Astrocyte (in vitro differentiated cells and primary cell): ENCODE measurements at places on chromosomes 16 and 17. TPM values are rescaled to one million over a fixed set of nuclear protein-coding genes. Genes with fewer than 3 reads are reported as not detected.
A peak's percentile ranks its signal among the peaks of the same experiment; 100 is the strongest.

DNA sequence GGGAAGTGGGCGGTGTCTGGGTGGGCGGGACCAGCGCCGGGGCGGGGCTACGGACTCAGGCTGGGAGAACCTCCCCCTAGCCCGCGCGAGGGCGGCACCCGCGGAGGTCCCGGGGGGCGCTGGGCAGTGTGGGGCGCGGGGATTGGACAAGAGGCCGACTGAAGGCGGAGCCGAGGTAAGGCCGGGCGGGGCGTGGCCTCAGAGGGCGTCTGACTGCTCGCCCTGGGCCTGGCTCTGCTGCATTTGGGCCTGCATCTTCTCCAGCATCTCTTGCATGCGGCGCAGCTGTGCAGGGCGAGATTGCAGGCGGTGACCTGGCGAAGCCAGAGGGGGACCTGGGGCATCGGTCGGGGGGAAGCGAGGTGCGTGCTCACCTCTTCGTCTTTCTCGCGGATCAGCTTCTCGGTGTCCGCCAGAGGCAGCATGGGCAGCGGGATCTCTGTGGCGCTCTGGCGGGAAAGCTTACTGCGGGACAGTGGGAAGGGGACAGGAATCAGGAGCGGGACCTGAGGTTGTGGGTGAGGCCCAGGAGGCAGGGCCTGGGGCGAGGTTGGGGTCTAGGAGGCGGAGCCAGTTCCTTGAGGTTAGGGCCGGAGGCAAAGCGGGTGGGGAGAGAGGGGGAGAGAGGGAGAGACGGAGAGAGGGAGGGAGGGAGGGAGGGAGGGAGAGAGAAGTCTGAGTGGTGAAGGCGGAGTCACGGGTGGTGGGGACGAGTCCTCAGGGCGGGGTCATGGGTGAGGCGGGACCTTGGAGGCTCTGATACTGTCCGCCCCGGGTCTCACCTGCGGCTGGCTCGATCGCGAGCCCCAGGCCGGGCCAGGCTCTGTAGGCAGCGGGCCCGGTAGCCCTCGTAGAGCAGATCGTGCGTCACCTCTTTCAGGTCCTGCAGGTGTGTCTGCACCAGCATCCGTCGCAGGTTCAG lies 3.9 kb downstream of the SEPTIN1 start:
- peak overlapping the region; percentile 83 for H3K4me3 ChIP-seq
- peaks cover 15% of the 10 kb centered on the region for H3K4me1 ChIP-seq
- peak; percentile 90 for DNase-seq
- H3K27ac ChIP-seq = peak overlapping the region; percentile 92
- no peaks in the 10 kb centered on the region for H3K27me3 ChIP-seq

GRCh38 chr17:78611607-78612006 lies 34.4 kb upstream of the DNAH17 start:
- H3K4me1 ChIP-seq = no peaks in the 10 kb centered on the region
- no peak overlapping the region for H3K4me3 ChIP-seq
- H3K36me3 ChIP-seq = no peaks in the 10 kb centered on the region
- H3K27ac ChIP-seq = no peak overlapping the region
- no peak for DNase-seq
- H3K27me3 ChIP-seq = peaks cover 10% of the 10 kb centered on the region

DNA sequence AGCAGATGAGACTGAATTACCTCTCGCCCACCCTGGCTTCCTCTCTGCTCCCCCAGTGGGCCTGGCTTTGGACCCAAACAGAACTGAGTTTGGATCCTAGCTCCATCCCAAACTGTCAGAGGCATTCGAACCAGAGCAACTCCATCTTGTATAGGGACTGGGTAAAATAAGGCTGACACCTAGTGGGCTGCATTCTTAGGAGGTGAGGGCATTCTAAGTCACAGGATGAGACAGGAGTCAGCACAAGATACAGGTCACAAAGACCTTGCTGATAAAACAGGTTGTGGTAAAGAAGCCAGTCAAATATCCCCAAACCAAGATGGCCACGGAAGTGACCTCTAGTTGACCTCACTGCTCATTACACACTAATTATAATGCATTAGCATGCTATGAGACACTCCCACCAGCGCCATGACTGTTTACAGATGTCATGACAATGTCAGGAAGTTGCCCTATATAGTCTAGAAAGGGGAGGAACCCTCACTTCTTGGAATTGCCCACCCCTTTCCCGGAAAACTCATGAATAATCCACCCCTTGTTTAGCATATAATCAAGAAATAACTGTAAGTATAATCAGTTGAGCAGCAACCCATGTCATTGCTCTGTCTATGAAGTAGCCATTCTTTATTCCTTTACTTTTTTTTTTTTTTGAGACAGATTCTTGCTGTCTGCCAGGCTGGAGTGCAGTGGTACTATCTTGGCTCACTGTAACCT lies 44.4 kb downstream of the LYRM1 start:
- no peak overlapping the region for H3K4me3 ChIP-seq
- no peaks in the 10 kb centered on the region for H3K36me3 ChIP-seq
- H3K27ac ChIP-seq = no peak overlapping the region
- H3K4me1 ChIP-seq = no peaks in the 10 kb centered on the region
- DNase-seq = peak; percentile 57
- H3K27me3 ChIP-seq = no peaks in the 10 kb centered on the region

- H3K4me1 ChIP-seq = peaks cover 10% of the 10 kb centered on the region
- no peaks in the 10 kb centered on the region for H3K36me3 ChIP-seq
- no peaks in the 10 kb centered on the region for H3K27me3 ChIP-seq
- no peak for DNase-seq
- H3K4me3 ChIP-seq = no peak overlapping the region
Measured at GRCh38 chr17:27466743-27467375, 10.6 kb downstream of the KSR1 start.

- peaks cover 19% of the 10 kb centered on the region for H3K4me1 ChIP-seq
- DNase-seq = peak; percentile 95
- peak overlapping the region; percentile 99 for H3K27ac ChIP-seq
- no peaks in the 10 kb centered on the region for H3K36me3 ChIP-seq
- no peak overlapping the region for H3K4me3 ChIP-seq
Measured at GRCh38 chr16:57000271-57001025, 11.1 kb downstream of the NLRC5 start.

GRCh38 chr17:74053712-74054078 lies 149.8 kb upstream of the RPL38 start:
- no peak overlapping the region for H3K4me3 ChIP-seq
- H3K4me1 ChIP-seq = no peaks in the 10 kb centered on the region
- DNase-seq = no peak
- H3K27ac ChIP-seq = no peak overlapping the region
- no peaks in the 10 kb centered on the region for H3K27me3 ChIP-seq

- no peak overlapping the region for H3K27ac ChIP-seq
- H3K4me1 ChIP-seq = no peaks in the 10 kb centered on the region
- H3K36me3 ChIP-seq = no peaks in the 10 kb centered on the region
Measured at GRCh38 chr16:86042393-86042792, 143.4 kb downstream of the IRF8 start.

DNA sequence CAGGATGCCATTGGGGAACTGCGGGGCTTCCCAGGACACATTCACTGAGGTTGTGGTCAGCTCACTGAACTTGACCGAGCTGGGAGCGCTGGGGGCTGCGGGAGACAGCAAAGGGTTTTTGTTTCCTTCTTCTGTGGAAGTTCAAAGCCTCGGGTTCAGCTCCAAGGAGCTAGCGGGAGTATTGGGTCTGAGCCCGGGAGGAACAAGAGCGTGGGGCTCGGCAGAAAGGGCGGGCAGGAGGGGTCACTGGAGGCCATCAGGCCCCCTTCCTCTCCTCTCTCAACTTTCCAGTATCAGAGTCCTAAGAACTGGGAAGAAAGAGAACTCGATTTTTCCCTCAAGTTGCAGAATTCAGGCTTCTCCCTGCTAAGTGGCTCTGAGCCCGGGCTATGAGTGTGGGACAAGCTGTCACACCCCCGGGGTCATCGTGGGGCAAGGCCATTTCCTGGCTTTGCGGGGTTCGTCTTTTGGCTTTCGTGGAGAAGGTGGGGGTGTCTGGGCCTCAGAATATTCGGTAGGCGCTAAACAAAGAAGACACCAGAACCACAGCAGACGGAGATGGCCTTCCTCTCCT lies 53.6 kb upstream of the CDC42EP4 start:
- no peak for DNase-seq
- H3K27ac ChIP-seq = no peak overlapping the region
- no peaks in the 10 kb centered on the region for H3K27me3 ChIP-seq
- H3K4me1 ChIP-seq = peaks cover 11% of the 10 kb centered on the region

DNA sequence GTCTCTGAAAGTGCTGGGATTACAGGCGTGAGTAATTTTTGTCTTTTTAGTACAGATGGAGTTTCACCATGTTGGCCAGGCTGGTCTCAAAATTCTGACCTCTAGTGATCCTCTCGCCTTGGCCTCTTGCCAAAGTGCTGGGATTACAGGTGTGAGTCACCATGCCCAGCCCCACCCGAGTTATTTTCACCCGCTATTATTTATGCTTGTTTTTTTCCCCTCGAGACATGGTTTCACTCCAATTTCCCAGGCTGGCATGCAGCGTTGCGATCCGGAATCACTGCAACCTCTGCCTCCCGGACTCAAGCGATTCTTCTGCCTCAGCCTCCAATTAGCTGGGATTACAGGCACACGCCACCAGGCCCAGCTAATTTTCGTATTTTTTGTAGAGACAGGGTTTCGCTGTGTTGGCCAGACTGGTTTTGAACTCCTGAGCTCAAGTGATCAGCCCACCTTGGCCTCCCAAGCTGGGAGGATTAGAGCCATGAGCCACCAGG lies 9.2 kb downstream of the RPL23 start:
- H3K4me1 ChIP-seq = no peaks in the 10 kb centered on the region
- DNase-seq = no peak
- H3K27ac ChIP-seq = no peak overlapping the region
- peaks cover 21% of the 10 kb centered on the region for H3K36me3 ChIP-seq
- H3K4me3 ChIP-seq = no peak overlapping the region
- no peaks in the 10 kb centered on the region for H3K27me3 ChIP-seq

GRCh38 chr17:71164561-71164960 lies 956.3 kb upstream of the SOX9 start:
- peaks cover 5% of the 10 kb centered on the region for H3K4me1 ChIP-seq
- no peak overlapping the region for H3K27ac ChIP-seq
- no peak overlapping the region for H3K4me3 ChIP-seq

- no peak overlapping the region for H3K27ac ChIP-seq
- H3K4me1 ChIP-seq = no peaks in the 10 kb centered on the region
- DNase-seq = no peak
- H3K4me3 ChIP-seq = no peak overlapping the region
Measured at GRCh38 chr16:84471316-84471715, 33.1 kb downstream of the MEAK7 start.

The THOC6 gene
- 17.4 and 22.3 TPM in 2 replicates for total RNA-seq

The NHERF2 gene
- total RNA-seq = 92.5 and 106 TPM in 2 replicates

The TEN1 gene
- 17.7 and 19.0 TPM in 2 replicates for total RNA-seq

The METTL9 gene
- 86.6 and 88.1 TPM in 2 replicates for total RNA-seq

The ITGAD gene
- total RNA-seq = not detected in 2 replicates

The SLC43A2 gene
- 17.9 and 18.0 TPM in 2 replicates for total RNA-seq

The KCNH4 gene
- total RNA-seq = not detected in 2 replicates
